ENCODE measurements at places on chromosomes 6 and 20.

- no peak for DNase-seq
These were observed 15.3 kb upstream of the CCN2 start for GRCh38 chr6:131966443-131966842.

DNA sequence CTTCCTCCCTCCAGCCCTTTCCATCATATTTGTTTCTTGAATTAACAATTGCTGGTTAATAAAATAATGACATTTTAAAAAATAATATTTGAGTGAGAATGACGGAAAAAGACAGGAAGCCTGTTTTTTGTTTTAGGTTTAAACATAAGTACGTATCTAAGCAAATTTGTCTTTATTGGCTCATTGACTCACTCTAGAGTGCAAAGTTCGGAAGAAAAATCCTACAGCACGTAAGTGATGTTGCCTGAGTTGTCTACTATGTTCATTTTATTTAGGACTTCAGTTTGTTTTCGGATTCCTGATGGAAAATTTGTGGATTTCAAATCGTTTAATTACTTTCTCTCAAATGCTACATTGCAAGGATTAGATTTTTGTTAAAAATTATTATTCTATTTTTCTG lies 1435.7 kb upstream of the ADGRB3 start:
- no peak for DNase-seq

DNA sequence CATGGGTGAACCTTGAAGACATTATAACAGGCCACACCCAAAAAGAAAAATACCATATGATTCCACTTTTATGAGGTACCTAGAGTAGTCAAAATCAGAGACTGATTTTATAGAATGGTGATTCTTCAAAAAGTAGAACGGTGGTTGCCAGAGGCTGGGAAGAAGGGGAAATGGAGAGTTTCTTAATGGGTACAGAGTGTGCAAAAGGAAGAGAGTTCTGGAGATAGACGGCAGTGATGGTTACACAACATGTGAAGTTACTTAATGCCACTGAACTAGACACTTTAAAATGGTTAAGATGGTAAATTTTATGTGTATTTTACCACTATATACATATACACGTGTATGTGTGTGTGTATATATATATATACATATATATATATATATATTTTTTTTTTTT lies 80.8 kb downstream of the PRND start:
- no peak for DNase-seq

GRCh38 chr6:72464246-72464645 lies 157.6 kb upstream of the KCNQ5 start:
- no peak for DNase-seq

- DNase-seq: no peak
These were observed 103.9 kb downstream of the ESR1 start for GRCh38 chr6:151911401-151911800.

DNA sequence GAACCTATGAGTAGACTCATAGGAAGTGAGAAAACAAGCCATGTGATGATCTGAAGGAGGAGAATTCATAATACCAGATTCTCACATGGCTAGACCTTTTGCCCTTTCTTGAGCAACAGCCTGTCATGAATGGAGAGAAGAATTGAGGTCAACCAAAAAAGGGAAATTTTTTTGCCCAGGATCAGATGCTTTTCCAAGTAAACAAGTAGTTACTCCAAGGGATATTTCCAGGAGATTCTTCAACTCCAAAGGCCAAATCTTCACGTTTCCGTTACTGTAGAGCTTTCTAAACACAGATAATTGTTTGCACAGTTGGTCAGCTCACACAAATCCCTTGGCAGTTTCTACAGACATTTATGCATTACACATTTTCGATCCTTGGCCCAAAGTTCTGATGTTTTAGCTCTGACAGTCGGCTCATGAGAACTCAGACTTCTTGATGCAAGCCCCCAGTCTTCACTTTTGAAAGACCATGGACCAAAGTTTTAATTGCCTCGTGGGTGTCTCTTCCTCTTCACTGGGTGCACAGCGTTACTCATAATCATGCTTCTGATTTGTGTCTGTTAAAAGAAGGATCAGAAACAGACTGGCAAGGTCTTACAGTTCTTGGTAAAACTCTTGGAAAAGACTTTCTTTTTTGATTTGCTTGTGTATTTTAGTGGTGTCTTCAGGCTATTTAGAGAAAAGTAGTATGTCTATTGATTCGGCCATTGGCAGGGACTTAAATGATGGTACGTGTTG lies 115.0 kb downstream of the TSHZ2 start:
- DNase-seq: no peak

- DNase-seq: no peak
These were observed 54.9 kb upstream of the CD93 start for GRCh38 chr20:23140991-23141390.

DNA sequence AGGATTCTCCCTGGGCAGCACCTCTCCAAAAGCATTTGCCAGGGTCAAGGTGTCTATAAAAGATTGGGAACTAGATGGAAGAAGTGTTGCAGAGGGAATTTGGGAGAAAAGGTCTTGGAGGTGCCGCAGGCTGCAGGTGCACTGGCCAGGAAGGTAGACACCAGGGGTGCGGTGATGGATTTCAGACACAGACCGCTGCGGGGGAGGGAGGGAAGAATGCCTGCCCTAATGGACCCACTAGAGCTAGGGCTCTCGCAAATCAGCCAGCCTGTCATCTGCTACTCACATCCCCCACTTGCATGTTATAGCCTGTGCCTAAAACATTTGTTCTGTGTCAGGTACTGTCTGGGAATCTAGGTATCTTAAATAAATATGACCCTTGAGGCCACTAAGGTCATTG lies 193.6 kb upstream of the SLC24A3 start:
- no peak for DNase-seq

DNA sequence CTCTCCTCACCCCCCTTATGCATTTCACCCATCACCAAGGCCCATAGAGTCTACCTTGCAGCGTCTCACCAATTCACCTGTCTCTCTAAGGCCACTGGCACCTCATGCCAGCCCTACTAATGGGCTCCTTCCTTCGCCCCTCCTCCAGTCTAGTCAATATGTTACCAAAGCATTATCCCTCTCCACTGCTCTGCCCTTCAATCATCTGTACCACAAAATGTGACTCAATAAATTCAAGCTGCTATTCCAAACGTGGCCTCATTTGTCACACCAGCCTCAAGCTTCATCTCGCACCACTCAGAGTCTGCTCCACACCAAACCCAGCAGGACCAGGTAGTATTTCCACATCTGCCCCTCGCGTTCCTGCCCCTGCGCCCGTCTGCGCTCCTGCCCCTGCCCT lies 21.8 kb upstream of the RPS6KA2 start:
- DNase-seq: no peak
